Stimulated activated CD4-positive, alpha-beta T cell treated with anti-CD3 and anti-CD28 coated beads, Interleukin-1b, Interleukin-23, amount 100 ng/mL, for 24 hours (primary cell): ENCODE measurements at places on chromosomes 11 and 22.

DNA sequence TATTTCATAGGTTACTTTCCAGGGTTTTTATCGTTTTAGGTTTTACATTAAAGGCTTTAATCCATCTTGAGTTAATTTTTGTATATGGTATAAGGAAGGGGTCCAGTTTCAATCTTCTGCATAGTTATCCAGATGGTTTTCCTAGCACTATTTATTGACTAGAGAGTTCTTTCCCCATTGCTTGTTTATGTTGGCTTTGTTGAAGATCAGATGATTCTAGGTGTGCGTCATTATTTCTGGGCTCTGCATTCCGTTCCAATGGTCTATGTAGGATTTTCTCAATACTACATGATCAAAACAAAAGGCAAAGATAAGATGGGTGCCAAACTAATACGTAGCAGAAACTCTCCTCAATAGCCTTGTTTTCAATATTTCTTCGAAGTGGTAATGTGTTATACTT is 14.3 kb upstream of the RIC3 start:
- no peak for DNase-seq

DNA sequence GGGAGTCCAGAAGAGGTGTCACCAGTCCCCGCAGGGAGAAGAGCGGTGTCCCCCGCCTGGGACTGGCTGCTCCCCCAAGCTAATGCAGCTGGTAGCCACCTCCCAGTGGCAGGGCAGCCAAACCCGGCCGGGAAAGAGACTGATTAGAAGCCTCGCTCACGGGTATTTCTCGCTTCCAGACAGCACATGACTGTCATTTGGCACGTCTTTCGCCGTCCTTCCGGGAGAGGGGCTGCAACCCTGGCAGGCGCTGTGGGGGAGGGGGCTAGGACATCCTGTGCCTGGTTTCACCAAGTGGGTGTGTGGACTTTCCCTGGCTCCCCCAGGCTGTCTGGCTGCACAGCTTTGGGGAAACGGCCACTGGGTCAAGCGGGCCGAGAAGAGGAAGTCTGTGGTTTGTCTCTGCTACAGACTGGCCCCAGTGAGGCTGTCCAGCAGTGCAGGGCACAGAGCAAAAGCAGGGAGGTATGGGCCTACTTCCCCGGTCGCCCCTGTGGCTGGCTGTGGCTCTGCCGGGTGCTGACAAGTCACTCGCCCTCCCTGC is 3.8 kb downstream of the CD81 start:
- no peak for DNase-seq

DNA sequence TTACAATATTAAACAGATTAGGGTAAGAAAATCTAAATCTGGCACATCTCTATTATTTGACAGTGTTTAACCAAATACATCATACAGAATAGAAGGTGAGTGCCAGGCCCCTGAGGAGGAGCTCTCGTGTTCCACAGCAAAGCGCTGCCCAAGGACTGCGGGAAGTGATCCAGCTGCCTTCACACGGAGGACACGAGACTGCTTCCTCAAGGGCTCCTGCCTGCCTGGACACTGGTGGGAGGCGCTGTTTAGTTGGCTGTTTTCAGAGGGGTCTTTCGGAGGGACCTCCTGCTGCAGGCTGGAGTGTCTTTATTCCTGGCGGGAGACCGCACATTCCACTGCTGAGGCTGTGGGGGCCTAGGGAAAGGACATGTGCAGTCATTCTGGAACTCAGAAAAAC is 71.1 kb downstream of the NCAPD3 start:
- no peak for DNase-seq

GRCh38 chr11:45881708-45882368 is 3.6 kb upstream of the MAPK8IP1 start:
- no peak for DNase-seq

DNA sequence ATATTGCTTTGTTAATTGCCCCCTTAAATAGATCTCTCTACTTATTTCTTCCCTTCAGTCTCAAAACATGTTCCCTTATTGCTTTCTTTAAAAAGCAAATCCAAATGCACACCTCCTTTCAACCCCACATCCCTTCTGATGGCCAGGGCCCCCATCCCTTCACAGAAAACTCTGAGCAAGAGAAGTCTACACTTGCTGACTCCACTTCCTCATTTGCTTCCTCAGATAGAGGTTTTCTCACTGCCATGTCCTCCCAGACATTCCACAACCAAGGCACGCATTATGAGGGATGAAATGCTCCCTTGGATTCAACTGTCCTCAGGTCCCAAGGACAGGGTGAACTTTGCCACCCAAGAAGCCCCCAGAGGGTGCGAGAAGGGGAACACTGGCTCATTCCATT is 43.1 kb downstream of the CSNK2A3 start:
- DNase-seq: no peak

GRCh38 chr11:114291842-114292680 is 4.1 kb upstream of the NNMT start:
- no peak for DNase-seq

- DNase-seq: no peak
Observed at GRCh38 chr11:17389957-17390649, 1.6 kb upstream of the KCNJ11 start.

- no peak for DNase-seq
Observed at GRCh38 chr11:48182860-48183526, 33.6 kb upstream of the OR4B1 start.

GRCh38 chr22:24051568-24051967 is 40.5 kb downstream of the CABIN1 start:
- no peak for DNase-seq

- DNase-seq: no peak
Observed at GRCh38 chr22:39174498-39175352, 22.2 kb upstream of the CBX7 start.

GRCh38 chr11:95318498-95318897 is 87.5 kb upstream of the SESN3 start:
- DNase-seq: no peak

DNA sequence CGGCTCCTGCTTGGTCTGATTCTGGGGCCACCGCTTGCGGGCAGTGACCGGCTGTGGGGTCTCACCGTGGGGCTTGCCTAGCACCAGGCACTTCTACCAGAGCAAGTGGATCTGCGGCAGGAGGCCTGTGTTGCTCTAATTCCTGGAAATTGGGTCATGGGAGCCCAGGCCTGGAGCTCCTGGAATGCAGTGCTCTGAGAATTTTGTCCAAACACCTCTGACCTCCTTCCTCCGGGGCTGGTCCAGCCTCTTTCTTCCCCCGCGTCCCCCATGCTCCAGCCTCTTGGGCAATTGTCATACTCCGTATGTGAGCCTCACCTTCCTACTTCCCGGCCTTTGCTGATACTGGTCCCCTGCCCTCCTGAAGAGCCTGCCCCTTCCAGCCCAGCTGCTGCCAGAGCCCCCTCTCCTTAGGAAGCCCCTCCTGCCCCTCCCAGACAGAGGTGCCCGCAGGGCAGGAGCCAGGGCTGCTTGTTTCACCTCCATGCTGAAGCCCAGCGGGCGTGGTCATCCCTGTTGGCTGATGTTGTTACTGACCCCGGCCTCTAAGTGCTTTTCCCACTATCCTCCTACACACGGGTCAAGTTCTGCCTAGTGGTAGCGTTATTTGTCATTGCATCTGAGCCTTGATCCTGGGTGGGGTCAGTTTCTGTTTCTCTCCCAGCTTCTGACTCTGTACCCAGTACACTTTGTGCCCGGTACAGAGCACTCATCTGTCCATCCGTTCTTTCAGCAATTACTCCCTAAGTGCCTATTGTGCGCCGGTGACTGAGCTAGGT is 9.6 kb downstream of the MGAT3 start:
- DNase-seq: no peak

GRCh38 chr22:19959043-19959586 is 17.5 kb upstream of the TXNRD2 start:
- DNase-seq: no peak

DNA sequence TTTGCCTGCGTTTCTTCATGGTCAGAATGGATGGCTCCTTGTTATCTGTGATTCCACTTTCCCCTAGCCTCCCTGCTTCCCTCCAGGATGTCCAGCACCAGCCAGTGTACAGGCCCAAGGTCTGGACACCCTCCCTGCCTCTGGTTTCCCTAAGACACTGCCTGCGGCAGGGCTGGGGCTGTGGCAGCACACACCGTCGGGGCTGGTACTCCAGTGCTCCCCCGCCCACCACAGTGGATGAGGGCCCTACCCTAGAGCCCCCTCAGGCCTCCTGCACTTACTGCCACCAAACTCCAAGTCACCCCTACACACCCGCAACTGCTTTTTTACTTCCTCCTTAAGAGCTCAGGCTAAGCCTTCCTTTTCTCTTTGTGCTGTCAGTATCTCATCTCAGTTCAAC is 28.9 kb downstream of the ZNF214 start:
- no peak for DNase-seq

- no peak for DNase-seq
Observed at GRCh38 chr11:117218133-117218915, 13.5 kb downstream of the PCSK7 start.

DNA sequence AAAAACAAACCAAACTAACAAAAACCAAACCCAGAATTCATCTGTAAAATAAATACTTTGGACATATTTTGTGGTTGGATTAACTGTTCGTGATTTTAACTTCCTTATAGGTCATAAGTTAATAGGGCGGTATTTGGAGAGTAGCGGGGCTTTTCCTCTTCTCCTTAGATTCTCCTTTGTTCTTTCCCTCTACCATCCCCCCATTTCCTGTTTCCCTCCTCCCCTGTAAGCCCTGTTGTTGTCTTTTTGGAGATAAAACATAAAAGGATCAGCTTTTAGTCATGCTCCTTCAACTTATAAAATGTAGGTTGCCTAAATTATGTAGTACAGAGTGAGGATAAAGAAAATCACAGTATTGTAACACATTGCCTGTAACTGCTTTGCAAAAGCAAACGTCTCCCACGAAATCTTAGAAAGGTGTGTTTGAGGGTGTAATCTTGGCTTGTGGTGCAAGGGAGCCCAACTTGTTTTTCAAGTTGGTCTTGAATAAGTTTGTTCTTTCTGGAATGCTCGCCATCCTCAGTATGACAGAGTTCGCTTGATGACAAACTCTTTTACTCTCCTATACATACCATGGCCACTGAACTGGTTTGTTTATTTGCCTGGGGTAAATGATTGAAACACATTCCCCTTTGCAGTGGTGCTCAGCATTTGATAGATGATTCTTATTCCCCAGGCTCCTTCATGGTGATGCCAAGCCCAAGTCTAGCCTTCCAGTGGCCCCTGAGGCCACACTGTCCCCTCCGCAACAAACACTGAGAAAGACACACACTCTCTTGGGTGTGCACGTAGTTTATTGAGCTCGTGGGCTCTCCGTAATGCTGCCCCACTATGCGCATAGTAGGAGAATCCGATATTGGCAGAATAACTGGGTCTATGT is 49.4 kb downstream of the TEAD1 start:
- DNase-seq: no peak

DNA sequence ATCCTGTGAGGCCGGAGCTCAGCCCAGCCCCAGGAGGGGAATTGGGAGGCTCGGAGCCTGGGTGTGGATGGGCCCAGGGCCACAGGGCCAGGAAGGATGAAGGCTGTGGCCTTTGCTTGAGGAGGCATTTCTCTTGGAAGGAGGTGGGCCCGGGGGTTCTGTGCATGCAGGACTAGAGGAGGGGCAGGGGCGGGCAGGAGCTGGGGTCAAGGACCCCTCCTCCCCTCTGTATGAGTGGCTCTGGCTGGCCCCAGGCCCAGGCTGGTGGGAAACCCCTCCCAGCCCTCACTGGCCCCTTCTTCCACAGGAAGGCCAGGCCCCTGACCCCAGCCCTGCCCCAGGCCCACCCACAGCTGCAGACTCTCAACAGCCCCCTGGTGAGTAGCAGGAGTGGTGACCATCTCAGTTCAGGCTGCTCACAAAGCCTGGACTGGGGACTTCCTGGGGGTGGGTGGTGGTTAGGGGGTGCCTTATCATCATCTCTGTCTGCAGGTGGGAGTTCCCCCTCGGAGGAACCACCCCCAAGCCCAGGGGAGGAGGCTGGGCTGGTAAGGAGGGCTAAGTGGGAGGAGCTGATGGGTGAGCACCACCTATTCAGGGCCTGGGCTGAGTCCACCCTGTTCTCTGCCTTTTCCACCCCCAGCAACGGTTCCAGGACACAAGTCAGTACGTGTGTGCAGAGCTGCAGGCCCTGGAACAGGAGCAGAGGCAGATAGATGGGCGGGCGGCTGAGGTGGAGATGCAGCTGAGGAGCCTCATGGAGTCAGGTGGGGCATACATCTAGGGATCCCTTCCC is 6.0 kb downstream of the KCNK7 start:
- DNase-seq: no peak

GRCh38 chr11:71498091-71498490 is 29.0 kb upstream of the KRTAP5-7 start:
- DNase-seq: no peak

DNA sequence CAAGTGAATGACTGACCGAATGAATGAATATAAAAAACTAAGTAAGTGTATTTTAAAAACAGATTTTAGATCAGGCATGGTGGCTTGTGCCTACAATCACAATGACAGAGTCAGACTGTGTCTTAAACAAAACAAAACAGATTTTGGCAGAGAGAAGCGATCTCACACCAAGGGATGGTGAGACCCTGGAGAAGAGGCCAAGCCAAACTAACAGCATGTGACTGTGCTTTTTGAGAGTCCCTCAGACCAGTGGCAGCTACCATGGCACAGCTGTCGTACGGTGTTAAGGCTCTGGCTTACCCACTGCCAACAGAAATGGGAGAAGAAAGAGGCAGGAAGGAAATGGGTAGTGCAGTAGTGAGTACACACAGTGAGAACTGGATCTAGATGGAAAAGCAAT is 60.6 kb downstream of the SGSM3 start:
- DNase-seq: no peak

DNA sequence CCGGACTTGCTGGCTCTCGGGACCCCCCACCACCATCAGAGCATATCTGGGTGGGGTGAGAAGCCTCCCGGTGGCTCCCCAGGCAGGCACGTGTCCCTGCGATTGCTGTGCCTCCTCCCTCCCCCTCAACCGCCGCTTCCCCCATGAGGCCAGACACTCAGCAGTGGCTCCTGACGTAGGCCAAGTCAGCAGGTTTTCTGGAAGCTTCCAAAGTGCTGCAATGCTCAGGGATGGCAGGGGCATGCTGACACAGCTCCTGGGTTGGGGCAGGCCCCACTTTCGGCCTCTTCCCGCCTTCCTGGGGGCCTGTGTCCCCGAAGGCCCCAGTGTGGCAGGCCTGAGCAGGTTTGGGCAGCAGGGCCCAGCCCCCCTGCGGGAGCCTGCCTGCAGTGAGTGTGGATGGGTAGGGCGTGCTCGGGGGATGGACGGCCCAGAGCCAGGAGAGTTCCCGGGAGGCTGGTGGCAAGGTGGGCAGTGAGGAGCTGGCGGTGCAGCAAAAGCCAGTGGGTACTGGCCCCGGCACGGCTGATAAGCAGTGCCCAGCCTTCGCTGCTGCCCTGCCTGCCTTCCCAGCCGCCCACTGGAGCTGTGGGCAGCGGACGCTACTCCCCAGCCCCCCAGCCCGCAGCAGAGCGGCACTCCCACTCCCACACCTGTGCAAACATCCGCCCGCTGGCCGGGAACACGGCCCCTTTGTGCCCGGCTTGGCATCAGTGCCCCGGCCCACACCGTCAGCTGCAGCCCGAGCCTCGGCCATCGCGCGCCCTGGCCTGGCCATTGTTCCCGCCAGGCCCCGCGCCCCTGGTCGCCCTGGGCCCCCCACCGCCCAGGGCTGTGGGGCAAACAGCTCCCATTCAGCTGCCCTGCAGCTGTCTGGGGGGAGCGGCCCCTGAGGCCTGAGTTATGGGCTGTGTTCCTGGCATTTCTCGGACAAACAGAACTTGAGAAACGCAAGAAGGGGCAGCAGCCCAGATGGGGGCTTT is 125.0 kb downstream of the KCNQ1OT1 start:
- DNase-seq: no peak

- DNase-seq: no peak
Observed at GRCh38 chr11:131839326-131839725, 468.9 kb downstream of the NTM start.
